ENCODE measurements at places on chromosomes 1 and 21.

- no peak for DNase-seq
Observed at GRCh38 chr1:15201849-15202551, 45.0 kb upstream of the FHAD1 start.

DNA sequence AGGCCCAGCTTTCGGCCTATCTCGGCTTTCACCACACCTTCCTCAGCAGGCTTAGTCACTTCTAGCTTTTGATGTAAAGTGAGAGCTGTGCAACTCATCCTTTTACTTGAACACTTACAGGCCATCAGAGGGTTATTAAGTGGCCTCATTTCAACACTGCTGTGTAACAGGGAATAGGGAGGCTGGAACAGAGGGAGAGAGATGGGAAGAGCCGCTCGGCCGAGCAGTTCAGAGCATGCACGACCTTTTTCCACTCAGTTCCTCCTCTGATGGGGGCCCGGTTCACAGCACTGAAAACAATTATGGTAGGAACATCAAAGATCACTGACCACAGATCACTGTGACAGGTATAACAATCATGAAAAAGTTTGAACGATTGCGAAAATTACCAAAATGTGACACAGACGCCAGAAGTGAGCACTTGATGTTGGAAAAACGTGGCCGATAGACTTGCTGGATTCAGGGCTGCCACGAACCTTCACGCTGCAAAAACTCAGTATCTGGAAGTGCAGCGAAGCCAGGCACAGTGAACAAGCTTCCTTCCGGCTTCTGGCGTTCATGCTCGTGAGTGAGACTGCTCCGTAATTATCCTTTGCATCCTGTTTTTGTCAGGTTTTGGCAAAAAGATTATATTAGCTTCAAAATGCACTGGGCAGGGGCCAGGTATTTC lies 28.6 kb downstream of the AGPAT3 start:
- DNase-seq: no peak

DNA sequence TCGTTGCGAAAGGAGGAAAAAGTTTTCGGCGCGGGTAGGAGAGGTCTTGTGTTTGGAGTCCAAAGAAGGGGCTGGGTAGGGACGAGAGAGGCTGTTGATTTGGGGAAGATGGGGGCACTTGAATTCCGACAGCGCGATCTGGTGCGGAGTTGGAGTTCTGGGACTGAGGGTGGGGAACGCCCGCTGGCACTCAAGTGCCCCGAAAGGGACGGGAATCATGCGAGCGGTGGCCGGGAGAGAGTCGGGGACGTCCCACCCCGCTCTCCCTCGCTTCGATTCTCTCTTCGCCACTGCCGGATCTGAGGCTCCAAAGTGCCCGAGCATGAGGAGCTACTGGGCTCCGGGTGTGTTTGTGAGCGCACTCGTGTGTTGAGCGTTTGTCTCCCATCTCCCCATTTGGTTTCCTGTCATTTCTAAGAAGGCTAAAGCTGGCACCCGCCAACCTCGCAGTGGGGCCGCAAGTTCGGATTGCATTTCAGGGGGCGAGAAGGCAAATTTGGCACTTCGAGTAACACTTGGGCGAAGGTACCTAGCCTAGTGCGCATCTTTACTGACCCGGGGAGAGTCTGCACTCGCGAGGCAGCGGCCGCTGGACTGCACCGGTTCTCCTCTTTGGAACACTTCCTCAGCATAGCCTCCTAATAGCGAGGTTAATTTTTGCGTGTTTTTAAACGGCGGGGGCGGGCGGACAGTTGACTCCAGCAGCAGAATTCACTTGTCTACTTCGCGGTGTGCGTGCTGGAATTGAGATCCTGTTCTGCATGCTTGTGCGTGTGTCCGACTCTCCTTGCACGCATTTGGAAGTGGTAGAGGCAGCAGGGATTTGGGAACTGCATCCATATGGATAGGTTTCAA lies 1.2 kb downstream of the CHRM3 start:
- DNase-seq: peak; percentile 23

- DNase-seq: peak; percentile 62
Observed at GRCh38 chr1:203871114-203871880, 9.9 kb downstream of the SNRPE start.

DNA sequence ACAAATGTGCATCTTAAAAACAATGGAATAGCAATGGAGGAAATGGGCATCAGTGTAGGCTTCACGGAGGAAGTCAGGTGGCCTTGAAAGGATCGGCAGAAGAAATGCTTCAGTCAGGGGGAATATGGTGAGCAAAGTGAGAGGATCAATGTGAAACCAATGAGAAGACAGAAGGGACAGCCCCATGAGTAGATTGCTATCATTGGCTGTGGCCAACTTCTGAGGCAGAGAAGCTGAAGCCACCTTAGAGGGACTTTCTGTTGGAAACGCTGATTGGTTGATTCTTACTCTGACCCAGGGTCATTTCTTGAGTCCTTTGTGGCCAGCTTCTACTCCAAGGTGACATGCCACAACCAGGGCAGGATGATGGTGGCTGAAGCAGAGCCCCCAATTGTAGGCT lies 130.7 kb upstream of the ZNF648 start:
- no peak for DNase-seq

DNA sequence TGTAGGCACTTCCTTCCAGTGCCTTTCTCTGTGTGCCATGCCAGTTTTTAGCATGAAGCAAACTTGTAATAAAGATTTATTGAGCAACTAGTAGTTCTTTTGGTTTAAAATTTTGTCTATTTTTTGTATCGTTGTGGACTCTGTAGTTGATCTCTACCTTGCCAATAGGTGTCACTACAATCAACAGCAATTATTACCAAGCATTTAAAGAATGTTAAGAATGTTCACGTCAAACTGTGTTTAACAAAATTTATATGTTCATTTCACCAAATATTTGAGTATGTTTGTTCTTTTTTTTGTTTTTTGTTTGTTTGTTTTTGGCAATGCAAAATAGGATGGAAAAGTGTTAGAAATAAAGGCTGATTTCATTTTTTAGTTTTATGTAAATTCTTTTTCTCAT lies 208.1 kb downstream of the PATJ start:
- DNase-seq: peak; percentile 18

DNA sequence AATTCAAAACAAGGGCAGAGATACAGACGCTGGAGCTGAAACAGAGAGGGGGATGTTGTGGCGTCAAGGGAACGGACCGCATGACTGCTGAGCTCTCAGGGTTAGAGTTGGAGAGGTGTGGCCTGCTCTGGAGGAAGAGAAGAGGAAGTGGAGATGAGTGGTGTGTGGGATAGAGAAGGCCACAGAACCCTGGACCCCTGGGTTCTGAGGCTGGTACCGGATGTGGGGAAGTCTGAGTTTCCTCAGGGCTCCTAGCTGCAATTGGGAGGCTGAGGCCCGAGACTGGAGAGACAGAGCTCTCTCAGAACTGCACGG lies 1.8 kb downstream of the BCAN start:
- DNase-seq: no peak

DNA sequence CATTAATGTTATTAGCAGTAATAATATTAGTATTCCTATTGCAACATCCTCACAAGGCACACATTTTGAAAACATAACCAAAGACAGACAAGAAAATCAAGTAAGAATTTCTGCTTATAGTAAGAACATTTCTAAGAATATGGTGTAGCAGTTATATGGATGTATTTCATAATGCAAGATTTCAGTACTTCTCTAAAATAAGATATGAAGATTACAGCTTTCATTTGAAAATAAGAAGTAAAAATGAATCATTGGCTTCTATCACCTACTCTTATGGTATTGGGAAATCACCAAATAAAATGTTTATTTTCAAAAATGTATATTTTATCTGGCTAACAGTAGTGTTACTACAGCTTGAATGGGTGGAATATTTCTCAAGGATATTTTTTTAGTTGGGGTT lies 103.8 kb upstream of the USP25 start:
- no peak for DNase-seq

DNA sequence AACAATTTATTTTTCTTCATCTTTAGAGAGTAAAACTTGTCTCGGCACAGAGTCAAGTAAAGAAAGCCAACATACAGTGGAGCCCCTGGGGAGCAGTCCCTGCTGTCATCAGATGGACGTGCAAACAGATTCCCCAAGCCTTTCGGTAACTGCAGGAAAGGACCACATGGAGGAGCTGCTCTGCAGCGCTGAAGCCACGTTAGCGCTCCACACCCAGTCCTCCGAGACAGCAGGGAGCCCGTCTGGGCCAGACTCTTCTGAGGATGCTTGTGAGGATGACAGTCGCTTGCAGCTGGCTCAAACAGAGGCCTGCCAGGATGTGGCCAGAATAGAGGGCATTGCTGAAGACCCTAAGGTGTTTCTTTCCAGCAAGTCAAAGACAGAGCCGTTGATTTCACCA lies 77.1 kb upstream of the SCCPDH start:
- peak; percentile 43 for DNase-seq

- DNase-seq: peak; percentile 8
Observed at GRCh38 chr1:211036381-211037060, 97.4 kb downstream of the KCNH1 start.

GRCh38 chr1:143720087-143721023 lies 251.4 kb downstream of the FAM72C start:
- DNase-seq: no peak

GRCh38 chr1:113669988-113670387 lies 89.3 kb downstream of the PHTF1 start:
- DNase-seq: no peak

GRCh38 chr1:179955287-179955680 lies 674 bp downstream of the CEP350 start:
- no peak for DNase-seq

DNA sequence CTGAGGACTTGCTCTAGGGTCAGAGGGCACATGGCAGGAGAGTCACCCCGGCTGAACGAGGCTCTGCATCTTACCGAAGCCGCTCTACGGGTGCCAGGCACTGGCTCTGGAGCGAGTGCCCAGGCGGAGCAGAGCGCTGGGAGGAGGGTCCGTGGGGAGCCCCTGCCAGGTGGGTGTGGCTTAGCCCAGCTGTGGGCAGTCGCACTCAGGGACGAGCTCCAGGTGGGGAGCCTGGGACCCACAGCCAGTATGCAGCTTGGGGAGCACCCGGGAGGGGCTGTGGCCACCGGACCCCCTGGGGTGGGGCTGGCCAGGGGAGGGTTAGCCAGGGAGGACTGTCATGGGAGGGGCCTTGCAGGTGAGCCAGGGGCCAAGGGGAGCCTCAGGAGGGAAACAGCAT lies 3.8 kb downstream of the AGRN start:
- DNase-seq: peak; percentile 29

Data from NCI-H69 (cell line).